ENCODE measurements at places on chromosomes 7 and 10. TPM values are rescaled to one million over a fixed set of nuclear protein-coding genes. Genes with fewer than 3 reads are reported as not detected.

FKBP9 gene
- total RNA-seq = 831 TPM

CPN1 gene
- total RNA-seq = not detected

PMPCB gene
- total RNA-seq = 67.4 TPM

ANKRD61 gene
- not detected for total RNA-seq

FAM25G gene
- not detected for total RNA-seq

GNGT1 gene
- total RNA-seq = not detected

MYOZ1 gene
- not detected for total RNA-seq

GIMAP6 gene
- 0.18 TPM for total RNA-seq

NPFFR1 gene
- not detected for total RNA-seq

NACAD gene
- 5.5 TPM for total RNA-seq

SFRP5 gene
- not detected for total RNA-seq
